Lower leg skin (tissue), 4 donors: ENCODE measurements at places on chromosomes 4 and X.

- no peak for DNase-seq
Observed at GRCh38 chr4:10554121-10554520, 96.9 kb upstream of the ZNF518B start.

GRCh38 chr4:122823476-122823875, 3.2 kb upstream of the FGF2 start:
- no peak for DNase-seq

- DNase-seq = no peak
Observed at GRCh38 chrX:107725761-107726555, 49.6 kb downstream of the TSC22D3 start.

DNA sequence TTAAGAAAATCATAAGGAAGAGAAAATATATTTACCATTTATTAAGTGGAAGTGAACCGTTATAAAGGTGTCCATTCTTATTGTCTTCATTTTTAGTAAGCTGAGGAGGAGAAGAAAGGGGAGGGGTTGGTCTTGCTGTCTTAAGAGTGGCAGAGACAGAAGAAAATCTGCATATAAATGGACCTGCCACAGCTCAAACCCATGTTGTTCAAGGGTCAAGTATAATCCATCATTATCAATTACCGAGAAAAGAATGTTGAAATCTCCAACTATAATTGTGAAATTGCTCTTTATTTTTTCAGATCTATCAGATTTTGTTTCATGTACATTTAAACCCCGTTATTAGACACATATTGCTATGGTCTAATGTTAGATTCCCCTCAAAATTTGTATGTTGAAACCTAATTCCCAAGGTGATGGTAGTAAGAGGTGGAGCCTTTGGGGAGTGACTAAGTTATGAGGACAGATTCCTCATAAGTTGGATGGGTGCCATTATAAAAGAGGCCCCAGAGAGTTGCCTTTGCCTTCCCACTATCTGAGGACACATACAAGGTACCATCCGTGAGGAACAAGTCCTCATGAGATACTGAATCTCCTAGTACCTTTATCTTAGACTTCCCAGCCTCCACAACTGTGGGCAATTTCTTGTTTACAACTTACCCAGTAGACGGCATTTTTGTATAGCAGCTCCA, 58.5 kb upstream of the SMAD1 start:
- no peak for DNase-seq

DNA sequence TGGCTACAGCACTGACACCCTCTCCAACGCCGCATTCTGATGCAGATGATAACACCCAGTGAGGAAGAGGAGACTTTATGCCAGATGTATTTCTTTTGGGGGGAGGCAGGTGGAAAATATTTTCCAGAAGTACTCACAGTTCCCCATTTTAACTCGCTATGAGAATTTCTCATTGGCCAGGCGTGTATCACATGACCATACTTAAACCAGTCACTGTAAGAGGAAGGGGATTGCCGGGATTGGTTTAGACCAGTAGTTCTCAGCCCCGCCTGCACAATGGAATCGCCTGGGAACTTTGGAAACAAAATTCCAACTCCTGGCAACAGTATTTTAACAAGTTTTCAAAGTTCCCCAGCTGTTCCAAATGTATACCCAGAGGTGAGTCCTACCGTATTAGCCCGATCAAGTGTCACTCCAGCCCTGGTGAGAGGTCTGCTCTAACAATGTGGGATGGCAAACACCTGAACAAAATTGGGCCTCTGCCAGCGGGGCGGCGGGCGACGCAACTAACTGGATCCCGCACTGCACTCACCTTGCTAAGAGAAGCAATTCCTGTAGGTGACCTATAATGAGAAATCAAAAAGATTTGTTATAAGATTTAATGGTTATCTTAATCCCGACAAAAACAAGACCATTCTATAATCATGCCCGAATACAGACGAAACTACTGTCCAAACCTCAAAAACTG, 2.9 kb upstream of the MSL3 start:
- no peak for DNase-seq

GRCh38 chr4:119209077-119209476, 3.4 kb upstream of the USP53 start:
- DNase-seq = peak; percentile 46

DNA sequence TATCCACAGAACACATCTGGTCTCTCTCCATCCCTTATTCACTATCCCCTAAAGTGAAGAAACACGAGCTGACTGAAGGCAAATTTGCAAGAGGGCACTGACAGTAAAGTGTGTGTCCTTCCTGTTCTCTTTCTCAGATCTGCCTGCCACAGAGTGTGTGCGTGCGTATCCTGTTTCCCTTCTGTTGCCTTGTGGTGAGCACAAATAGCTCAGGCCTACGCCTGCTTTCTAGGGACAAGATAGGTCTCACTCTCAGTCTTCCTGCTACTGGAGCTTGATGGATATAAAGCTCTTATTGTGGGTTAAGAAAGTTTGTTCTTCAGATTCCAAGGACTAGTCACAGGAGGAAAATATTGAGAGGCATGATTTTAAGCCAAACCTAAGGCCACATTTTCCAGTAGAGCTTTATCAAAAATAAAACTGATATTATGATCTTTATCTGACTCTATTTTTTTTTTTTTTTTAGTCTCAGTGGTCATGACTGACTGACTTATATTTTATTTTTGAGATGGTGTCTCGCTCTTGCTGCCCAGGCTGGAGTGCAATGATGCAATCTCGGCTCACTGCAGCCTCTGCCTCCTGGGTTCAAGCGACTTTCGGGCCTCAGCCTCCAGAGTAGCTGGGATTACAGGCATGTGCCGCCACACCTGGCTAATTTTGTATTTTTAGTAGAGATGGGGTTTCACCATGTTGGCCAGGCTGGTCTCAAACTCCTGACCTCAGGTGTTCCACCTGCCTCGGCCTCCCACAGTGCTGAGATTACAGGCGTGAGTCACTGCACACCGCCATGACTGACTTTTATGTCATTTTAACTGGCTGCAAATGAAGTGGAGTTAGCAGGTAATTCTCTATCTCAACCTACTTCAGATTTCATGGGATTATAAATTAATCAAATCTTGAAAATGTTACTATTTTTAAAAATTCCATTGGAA, 140.3 kb upstream of the SH3RF1 start:
- DNase-seq = peak; percentile 51

GRCh38 chr4:79088946-79089691, 149.9 kb upstream of the PAQR3 start:
- DNase-seq = no peak

DNA sequence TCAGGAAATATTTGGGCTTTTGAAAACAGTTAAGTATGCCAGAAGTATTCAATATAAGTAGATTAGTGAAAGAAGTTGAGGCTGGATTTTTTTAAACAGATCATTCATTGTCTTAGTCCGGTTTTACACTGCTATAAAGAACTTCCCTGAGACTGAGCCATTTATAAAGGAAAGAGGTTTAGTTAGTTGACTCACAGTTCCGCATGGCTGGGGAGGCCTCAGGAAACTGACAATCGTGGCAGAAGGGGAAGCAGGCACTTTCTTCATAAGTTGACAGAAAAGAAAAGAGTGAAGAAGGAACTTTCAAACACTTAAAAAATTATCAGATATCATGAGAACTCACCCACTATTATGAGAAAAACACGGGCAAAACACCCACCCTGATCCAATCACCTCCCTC, 31.1 kb upstream of the CYLC1 start:
- no peak for DNase-seq

DNA sequence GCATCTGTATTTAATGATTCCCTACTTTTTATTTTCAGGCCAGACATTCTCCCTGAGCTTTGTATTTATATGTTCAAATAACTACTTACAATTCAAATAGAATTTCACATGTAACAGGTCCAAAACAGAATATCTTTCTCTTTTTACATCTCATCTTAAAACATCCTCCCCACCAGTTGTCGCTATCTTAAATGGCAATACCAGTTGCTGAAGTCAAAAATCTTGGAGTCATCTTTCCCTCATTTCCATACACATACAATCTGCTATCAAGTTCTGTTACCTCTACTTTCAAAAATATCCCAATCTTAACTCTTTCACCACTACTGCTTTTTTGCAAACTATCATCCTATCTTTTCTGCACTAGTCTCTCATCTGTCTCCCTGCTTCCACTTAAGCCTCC, 330.5 kb downstream of the STPG2 start:
- DNase-seq = no peak

GRCh38 chrX:38172596-38172995, 48.1 kb downstream of the SRPX start:
- DNase-seq = no peak

DNA sequence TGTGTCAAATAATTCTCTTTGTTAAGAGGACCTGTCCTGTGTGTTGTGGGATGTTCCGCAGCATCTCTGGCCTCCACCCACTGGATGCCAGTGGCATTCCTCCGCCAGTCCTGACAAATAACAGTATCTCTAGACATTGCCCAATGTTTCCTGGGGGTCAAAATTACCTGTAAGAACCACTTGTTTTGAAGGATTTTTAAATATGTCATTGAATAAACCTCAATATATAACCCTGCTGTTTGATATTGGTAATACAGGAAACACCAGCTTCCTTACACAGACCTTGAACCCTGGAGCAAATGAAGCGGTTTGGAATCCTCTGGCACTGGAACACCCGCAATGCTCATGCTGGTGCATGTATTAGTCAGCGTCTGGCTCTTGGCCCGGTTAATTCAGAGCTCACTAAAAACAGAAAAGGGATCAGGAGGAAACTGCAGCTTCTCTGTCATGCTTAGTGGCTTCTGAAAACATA, 101.3 kb downstream of the TBL1X start:
- DNase-seq = peak; percentile 51

DNA sequence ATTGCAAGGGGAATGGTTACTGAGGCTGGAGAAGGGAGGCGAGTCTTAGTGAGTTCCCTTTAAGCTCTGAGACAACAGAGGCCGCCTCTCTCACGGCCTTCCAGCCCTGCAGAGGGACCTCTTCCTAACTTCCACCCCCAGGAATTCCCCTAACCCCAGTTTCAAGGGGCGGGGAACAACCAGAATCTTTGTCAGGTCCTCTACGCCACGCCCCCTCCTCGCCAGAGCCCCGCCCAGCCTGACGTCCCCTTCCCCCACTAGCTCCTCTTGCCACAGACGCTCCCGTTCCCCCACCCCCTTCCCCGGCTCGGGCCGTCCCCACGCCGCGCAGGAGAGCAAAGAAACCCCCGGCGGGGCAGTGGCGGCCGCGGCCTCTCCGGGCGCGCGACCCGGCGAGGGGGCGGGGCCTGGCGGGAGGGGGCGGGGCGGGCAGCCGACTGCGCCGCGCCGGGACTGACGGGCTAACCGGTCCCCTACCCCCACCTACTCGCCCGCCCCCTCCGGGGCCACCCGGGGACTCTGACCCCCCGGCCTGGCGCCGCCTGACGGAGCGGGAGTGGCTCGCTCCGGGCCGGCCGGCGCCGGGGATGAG, 12.3 kb upstream of the TMEM156 start:
- peak; percentile 90 for DNase-seq

DNA sequence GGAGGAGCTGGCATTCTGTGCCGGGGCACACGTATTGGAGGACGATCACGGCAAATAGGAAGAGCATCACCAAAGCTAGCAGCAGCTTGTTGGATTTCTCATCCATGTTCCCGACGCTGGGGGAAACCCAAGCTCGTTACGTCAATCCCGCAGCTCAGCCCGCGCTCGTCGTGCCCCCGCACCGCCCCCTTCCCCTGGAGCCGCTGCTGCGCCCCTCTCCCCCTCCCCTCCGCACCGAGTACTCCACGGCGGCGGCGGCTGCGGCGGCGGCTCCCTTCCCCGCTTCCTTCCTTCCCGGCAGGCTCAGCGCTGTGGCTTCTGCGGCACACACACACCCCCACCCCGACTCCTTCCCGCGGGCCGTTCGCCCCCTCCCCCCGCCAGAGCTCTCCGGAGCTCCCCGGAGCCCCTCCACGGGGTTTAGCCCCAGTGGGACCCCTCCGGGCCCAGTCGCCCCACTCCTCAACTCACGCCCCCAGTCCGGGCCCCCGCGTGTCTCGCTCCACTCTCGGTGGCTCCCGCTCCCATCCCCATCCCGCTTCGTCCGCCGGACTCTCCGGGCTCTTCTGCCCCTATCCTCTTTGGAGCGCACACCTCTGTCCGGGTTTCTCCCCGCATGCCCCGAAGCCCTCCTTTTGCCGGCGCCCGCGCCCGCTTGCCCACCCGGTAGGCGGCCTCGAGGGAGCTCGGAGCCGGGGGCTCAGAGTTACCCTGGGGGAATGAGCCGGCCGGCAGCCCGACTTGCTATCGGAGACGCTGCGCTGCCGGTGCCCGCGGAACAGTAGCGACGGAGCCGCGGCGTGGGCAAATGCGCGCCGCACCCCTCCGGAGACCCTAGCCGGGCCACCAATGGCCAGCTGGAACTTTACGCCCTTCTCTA, 978 bp downstream of the HS6ST2 start:
- no peak for DNase-seq

DNA sequence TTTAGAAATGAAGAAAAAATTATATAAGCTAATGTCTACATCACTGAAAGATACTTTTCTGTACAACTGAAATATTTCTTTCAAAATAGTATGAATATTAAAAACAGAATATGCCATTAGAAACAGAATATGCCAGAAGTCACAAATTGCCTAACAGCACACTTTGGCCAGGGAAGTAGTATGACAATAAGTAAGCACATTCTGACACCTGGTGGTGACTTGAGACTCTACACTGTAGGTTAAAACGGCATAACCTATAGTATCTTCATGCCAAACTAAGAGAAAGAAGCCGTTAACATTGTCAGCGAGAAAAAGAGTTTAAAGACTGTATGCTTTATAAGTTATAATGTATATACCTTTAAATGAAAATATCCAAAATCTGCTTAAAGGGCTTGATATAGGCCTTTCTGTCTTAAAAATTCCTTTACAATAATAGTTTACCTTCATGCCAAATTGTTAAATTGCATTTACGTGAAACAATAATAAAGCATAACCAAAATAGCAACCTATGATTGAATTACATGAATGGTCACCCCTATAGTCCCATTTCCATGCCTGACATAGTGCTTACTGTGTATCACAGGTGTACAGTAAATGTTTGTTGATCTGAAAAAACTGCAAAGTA, 32.8 kb downstream of the FAM13A start:
- no peak for DNase-seq

GRCh38 chr4:98540803-98541202, 117.6 kb downstream of the TSPAN5 start:
- DNase-seq = no peak
